ENCODE measurements at places on chromosomes 12 and 14.

- DNase-seq, result no peak
These were observed 232.2 kb downstream of the EMP1 start for GRCh38 chr12:13428538-13429265.

GRCh38 chr12:102757882-102758226, 159.2 kb downstream of the PAH start:
- DNase-seq, result no peak

DNA sequence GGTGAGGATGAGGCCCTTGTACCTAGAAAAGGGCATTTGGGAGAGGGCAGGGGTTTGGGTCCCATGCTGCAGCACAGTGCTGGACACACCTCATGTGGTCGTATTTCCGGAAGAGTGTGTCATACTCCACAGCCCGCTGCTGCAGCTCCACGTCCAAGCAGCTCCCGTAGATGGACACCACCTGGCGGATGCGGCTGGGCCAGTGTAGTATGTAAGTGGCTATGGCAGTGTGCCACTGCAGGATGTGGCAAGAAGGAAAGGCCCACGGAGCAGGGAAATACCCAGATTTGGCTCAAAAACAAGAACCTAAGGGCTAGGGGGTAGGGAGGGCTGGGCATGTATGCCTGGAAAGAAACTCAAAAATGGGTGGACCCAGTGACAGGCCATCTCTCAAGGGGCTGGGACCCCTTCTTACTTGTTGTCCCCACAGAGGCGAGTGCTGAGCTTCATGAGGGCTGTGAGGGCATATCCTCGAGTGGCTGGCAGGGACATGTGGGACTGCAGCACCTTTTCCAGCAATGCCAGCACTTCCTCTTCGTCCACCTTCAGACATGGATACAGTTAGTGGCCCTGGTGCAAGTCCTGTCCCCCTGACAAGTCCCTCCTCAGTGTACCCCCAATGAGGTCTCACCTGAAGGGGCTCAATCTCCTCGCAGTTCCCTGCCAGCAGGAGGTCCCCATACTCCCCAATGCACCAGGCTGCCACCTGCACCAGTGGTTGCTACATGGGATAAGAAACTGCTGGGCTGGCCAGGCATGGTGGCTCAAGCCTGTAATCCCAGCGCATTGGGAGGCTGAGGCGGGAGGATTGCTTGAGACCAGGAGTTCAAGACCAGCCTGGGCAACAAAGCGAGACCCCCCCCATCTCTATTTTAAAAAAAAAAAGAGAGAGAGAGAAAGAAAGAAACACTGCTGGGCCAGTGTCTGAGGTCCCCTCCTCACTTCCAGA, 5.4 kb downstream of the AP1G2 start:
- no peak for DNase-seq

GRCh38 chr14:24662753-24663152, 28.8 kb upstream of the GZMB start:
- DNase-seq, result peak; percentile 15

DNA sequence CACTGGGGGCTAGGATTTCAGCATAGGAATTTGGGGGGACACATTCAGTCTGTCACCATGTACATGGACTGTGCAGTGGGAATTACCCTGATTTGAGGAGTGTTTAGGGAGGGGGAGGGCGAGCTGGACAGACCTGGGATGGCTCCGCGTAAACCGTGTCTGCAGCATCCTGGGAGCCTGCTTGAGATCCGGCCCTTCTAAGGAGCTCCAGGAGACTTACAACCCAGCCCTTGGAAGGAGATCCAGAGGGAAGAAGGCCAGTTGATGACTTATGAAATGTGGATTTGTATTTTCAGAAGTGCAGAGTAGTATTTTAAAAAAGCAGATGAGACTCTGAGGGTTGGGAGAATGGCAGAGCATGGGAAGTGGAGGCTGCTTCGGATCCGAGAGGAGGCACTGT, 153.2 kb downstream of the CACNA1C start:
- DNase-seq, result no peak

DNA sequence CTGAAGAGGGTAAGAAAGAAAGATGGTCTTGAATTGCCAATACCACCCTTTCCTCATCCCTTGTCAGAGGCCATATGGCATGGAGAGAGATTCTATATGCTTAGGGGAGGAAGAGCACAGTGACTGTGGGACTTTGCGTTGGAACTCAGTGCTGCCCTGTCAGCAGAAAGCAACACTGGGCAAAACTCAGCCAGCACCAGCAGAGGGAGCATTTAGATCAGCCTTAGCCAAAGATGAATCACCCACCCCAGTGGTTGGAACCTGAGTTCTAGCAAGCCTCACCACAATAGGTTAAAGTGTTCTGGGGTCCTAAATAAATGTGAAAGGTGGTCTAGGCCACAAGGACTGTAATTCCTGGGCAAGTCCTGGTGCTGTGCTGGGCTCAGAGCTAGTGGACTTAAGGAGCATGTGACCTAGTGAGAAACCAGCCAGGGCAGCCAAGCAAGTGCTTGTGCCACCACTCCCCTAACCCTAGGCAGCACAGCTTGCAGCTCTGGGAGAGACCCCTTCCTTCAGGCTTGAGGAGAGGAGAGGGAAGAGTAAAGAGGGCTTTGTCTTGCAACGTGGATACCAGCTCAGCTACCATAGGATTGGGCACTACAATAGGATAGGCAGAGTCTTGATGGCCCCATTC, 11.4 kb upstream of the BCAT1 start:
- DNase-seq, result peak; percentile 28

GRCh38 chr12:19572920-19573558, 133.7 kb downstream of the AEBP2 start:
- peak; percentile 28 for DNase-seq

DNA sequence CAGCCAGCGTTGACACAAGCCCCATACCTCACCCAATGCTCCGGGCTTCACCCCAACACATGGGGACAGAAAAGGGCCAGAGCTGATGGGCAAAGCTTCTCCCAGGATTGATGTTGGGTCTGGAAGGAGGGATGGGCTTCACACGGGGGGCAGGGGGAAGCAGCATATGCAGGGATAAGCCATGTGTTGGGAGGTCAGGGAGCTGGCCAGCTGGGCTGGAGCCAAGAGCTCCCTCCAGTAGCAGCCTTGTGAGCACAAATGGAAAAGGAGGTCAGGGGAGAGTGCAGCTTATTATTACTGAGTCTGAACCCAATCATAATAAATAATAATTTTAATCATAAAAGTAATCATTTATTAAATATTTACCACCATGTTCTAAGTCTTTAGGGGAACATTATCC, 9.3 kb downstream of the PLEKHD1 start:
- DNase-seq, result no peak

GRCh38 chr14:99873653-99874052, 80.4 kb downstream of the EML1 start:
- DNase-seq, result no peak

DNA sequence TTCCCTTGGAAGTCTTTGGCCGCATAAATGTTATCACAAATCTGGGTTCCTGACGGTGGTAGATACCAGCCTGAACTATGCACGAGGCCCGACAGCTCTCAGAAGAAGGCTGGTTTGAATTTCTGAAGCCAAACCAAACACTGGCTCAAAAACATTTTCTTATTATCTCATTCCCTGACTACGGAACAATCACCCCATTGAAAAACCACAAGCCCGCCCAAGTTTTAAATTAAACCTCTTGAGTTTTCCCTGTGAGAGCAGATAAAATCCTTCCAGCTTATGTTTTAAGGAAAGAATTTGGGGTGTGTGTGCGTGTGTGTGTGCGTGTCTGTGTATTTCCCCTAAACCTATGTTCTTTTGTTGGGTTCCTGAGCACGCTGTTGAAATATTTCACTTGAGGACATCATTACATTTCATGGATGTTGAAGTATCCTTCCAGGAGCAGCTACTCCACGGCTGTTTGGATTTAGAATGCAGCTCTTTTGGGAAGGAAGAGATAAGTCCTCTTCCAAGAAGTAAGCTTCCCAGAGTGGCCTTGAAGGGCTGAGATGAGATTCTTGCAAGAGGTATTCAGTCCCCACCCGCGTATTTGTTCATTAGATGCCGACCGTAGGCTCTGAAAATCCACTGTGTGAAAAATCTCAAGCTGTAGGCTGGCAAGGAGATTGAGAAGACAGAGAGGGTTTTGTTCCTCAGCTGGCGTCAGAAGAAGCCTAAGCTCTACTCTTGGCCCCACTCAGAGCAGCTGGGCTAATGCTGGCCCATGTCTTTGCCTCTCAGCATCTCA, 131.0 kb upstream of the NCOR2 start:
- peak; percentile 89 for DNase-seq

DNA sequence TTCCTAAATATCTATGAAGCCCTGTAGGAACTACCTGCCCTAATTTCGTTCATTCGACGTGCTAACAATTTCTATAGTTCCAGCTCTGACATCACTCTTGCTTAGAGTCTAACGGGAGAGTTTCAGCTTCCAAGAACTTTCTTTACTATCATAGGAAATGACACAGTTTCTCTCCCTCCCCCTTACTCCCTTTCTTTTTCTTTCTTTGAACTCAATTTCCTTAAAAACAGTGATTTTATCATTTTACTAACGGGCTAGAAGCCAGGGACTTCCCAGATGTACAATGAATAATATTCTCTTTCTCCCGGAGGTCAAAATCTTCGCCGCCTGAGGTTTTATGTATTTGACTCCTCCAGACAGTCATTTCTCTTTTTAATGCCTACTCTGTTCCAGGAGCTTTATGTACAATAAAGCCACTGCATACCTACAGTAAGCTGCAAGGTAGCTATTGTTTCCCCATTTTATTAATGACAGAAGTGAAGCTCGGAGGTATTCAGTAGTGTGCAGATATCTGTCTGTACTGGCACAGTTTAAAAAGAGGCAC, 15.7 kb downstream of the SMCO2 start:
- no peak for DNase-seq

GRCh38 chr12:3365463-3366411, 125.3 kb upstream of the PRMT8 start:
- DNase-seq, result no peak

DNA sequence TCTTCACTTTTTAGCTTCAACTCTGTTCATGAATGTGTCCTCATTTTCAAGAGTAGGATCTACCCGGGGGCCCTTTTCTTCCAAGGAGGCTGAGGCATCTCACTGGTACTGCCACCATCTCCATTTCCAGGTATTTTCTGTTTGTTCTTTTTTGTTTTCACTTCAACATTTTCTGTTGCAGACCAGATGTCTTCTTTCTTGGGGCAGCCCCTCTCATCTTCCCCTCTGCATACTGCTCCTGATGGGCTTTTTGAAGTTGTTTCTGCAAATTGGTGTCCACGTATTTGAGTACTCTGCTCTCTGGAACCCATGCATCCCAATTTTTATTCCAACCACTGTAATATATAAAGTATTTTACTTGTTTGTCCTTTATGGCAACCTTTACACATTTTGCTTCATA, 66.5 kb downstream of the LRP6 start:
- no peak for DNase-seq

GRCh38 chr12:19273482-19274330, 144.2 kb downstream of the PLEKHA5 start:
- DNase-seq, result peak; percentile 41

- DNase-seq, result no peak
These were observed 208.0 kb downstream of the PCNX1 start for GRCh38 chr14:71115306-71115705.

DNA sequence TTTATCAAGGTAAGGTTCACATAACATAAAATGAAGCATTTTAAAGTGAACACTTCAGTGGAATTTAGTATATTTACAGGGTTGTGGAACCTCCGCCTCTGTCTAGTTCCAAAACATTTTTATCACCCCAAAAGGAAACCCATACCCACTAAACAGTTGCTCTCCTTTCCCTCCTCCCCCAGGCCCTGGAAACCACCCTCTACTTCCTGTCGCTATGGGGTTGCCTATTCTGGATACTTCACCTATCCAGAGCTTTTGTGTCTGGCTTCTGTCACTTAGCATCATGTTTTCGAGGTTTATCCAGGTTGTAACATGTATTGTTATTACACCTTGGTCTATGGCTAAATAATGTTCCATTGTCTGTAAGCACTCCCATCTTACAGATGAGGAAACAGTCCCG, 27.7 kb upstream of the ZFP36L1 start:
- DNase-seq, result no peak

DNA sequence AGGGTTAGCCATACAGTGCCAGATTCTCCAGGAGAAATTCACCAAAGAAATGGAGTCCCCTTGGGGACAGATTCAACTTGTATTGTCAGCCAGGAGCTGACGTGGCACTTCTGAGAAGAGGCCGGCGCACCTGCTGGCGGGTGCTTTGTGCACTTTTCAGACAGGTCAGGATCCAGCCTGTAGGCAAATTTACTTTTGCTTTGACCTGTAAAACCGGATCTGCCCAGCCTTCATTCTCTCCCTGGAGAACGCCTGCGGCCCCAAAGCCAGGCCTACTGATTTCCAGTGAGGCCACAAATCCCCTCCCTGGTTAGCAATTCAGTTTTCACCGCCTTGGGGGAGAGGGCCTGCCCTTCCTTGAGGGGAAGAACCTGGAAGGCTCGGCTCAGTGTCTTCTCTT, 17.4 kb downstream of the P2RX4 start:
- no peak for DNase-seq

DNA sequence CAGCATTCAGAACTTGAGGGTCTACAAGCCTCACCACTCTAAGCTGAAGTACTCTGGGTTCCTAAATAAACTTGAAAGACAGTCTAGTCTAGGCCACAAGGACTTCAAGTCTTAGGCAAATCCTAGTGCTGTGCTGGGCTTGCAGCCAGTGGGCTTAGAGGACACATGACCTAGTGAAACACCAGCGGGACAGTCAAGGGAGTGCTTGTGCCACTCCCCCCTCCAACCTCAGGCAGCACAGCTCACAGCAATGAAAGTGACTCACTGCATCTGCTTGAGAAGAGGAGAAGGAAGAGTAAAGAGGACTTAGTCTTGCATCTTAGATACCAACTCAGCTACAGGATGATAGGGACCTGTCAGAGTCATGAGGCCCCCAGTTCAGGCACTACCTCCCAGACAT, 438.1 kb downstream of the IPO8 start:
- DNase-seq, result no peak

GRCh38 chr12:93166541-93167307, 211.0 kb upstream of the NUDT4 start:
- no peak for DNase-seq

DNA sequence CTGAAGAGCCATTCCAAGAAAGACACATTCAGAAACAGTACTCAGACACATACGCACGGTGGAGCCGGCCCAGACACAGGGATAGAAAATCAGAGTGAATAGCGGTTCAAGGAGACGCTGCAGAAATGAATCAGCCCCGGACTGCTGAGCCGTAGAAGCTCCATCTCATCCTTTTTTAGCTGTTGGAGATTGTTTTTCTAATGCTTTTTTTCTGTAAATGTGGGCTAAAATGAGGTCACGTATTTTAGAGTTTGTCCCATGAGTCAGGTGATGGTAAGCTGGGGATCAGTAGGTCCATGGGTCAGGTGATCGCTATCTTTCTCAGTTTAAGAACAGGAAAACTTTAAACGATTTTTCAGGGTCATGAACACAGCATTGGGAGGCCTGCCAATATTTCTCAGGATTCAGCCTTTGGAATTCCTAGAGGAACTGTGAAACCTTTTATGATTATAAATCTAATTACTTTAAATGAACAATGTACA, 202.4 kb downstream of the ITPR2 start:
- DNase-seq, result peak; percentile 55

- no peak for DNase-seq
These were observed 246.6 kb downstream of the BCL11B start for GRCh38 chr14:99025418-99025817.

DNA sequence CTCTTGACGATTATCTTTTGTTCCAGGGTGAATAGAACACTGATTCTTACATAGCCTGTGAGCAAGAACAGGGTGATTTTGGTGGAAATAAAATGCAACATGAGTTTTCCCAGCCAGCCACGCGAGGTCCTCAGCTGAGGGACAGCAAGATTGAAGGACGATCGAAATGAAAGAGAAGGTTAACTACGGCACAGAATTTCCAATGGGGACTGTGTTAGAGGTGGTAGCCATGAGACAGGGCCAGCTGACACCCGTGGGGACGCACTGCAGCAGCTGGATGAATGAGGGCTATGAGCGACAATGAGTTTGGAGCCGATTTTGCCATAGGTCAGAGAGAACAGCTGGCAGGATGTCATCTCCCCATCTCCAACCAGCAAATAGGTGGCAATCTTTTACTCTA, 243.4 kb upstream of the PELI2 start:
- peak; percentile 60 for DNase-seq
